Left renal cortex interstitium (tissue), 4 donors: ENCODE measurements at places on chromosomes 4 and X.

DNA sequence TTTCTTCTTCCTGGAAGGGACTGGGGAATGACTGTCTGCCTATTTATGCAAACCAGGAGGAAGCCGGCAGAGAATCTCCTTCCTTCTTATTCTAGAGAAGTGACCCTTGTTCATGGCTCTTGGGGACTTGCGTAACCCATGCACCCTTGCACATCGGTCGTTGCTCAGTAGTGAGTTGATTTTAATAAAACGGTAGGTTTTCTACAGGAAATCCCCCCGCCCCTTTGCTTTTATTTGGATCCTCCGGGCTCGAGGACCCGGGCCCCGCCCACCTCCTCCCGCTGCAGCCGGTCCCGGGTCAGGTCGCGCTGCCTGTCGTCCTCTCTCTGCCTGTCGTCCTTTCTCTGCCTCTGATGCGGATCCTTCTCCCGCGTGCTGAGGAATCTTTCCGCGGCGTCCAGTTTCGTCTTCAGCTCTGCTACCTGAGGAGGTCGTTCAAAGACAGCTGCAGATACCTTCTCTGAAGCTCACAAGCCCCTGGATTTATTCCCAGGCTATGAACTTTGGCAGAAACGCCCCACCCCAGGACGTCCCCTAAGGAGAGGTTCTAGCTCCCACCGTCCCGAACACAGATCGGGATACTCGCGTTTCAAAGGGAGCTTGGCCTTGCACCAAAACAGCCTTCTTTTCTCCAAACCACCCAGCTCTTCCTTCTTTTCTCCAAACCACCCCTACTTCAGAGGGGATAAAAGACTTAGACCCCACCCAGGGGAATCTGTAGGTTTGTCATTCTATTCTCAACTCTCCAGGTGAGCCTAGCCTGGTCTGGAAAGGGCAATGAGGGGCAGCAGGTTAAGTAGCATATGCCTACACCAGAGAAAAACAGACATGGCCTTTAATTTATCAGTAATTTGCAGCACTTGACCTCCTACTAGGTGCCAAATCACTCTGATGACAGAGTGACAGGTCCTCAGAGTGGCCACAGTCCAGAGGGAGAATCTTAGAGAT is 7.0 kb downstream of the TNIP3 start:
- DNase-seq: no peak

DNA sequence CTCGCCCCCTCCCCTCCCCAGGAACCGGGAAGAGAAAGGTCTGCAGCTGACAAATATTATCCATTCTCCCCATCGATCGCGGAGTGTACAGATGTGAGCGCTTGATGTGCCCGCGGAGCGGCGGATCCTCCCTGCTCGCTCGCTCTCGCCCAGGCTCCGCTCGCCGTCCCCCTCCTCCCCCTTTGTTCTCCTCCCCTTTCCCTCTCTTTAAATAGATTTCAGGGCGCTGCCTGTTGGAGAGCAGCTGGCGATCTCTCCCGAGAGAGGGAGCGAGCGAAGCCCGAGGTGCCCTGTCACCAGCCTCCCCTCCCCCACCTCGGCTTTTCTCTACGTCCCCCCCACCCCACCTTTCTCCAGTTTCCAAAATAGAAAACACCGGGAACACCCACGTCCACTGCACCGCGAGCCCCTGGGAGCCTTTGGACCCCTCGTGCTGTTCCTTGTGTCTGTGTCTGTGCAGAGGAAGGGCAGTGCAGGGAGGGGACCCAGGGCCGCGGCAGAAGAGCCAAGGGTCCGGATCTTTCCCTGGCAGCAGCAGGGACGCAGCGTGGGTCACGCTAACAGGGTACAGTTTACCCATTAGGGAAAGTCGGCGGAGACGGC is 56.6 kb upstream of the BCOR start:
- DNase-seq: no peak

- DNase-seq: no peak
These were observed 1462.1 kb downstream of the FSTL5 start for GRCh38 chr4:160701671-160702070.

GRCh38 chr4:6425911-6426310 is 46.5 kb downstream of the PPP2R2C start:
- DNase-seq: no peak
